ENCODE measurements at places on chromosomes 6 and 20. TPM values are rescaled to one million over a fixed set of nuclear protein-coding genes. Genes with fewer than 3 reads are reported as not detected.

BPI gene
- not detected for total RNA-seq

FAM209B gene
- not detected for total RNA-seq

TRIM31 gene
- not detected for total RNA-seq

GSTA3 gene
- total RNA-seq, result not detected

NSFL1C gene
- total RNA-seq, result 27.3 TPM

TCF15 gene
- not detected for total RNA-seq

CRIP3 gene
- not detected for total RNA-seq

PTK6 gene
- total RNA-seq, result 0.15 TPM

SEMG1 gene
- not detected for total RNA-seq

BHLHE23 gene
- total RNA-seq, result not detected

PLCB1 gene
- total RNA-seq, result 9.7 TPM

SAPCD1 gene
- total RNA-seq, result 0.44 TPM

BCAS4 gene
- total RNA-seq, result 1.9 TPM

ARMH2 gene
- not detected for total RNA-seq

CAP2 gene
- 0.49 TPM for total RNA-seq

ADGRF1 gene
- total RNA-seq, result not detected

All from cardiac ventricle fibroblast (primary cell).